NCI-H187 treated with DMSO at 0.1 percent for 48 hours (cell line): ENCODE measurements at places on chromosomes 13 and 19.

GRCh38 chr19:7808108-7808507, 21.9 kb upstream of the EVI5L start:
- DNase-seq: no peak

DNA sequence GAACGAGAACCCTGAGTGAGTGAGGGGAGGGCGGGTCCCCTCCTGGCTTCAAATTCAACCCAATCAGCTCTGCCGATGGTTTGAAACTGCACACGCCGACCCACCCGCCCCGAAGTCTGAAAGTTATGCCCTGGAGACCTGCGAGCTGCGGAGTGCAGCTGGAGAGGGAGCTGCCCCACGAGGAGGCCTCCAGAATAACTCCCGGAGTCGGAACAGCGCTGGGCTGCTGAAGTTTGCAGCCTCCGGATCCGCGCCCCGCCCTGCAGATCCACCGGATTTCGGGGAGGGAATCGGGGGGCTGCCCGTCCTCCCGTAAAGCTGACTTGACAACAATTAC, 7.0 kb downstream of the POU4F1 start:
- no peak for DNase-seq

DNA sequence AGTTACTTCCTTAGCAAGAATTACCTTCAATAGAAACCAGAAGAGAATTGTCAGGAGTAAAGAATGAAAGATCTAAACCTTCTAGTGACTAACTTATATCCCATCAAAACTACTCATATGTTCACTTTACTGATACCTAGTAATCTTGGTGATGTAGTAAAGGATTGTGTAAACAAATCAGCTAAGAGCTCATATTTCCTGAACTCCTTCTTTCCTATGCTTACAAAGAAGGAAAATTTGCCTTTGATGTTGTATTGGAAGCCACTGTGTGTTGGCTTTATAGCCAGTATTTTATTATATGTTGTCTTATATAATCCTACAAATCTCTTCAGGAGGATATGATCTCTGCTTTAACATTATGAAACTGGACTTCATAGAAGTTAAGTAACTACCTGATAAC, 671.0 kb downstream of the PCDH9 start:
- no peak for DNase-seq

DNA sequence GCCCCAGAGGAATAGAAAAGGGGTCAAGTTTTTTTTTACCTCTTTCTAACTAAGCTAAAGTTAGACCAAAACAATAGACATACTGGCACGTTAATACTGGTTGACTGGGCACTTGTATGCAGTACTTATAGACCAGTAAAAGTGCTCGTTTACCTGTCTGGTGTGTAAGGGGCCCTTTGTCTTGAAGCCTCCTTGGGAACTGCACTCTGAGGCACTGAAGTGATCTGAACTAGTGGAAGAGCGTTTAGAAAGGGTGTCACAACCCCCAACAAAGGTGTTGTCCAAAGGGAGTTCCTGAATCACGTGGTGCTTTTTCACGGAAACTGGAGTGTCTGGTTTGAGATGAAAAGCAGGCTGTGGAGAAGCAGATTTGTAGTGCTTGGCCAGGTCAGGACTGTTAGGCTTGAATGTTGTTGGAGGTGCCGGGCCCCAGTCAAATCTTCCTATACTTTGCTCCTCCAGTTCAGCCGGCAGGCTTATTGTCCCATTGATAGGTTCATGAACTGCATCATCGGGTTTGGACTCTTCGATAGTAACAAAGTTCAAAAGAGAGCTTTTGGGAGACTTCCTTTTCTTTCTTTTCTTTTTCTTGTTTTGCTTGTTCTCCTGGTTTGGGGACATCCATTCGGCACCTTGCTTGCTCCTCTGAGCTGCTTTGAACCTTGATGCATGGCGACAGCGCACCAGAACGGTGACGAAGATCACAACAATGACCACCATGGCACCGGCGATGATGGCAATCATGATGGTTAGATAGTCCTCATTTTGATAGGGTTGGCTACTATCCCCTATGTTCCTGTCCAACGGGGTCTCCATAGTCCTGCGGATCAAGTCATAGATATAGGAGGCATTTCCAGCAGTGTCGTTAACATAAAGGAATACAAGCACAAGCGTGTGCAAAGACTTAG, 4.6 kb downstream of the PCDH9 start:
- DNase-seq: no peak

- no peak for DNase-seq
Observed at GRCh38 chr13:113995051-113995601, 21.2 kb upstream of the C13orf46 start.

- DNase-seq: no peak
Observed at GRCh38 chr19:47093254-47093653, 20.3 kb downstream of the ZC3H4 start.

- no peak for DNase-seq
Observed at GRCh38 chr13:51065372-51066090, 45.5 kb downstream of the C13orf42 start.

- no peak for DNase-seq
Observed at GRCh38 chr19:15449620-15450527, at the start of gene WIZ. Gene WIZ, minus strand, starts transcription at chr19:15449956. Its CDS starts 1,649 bp downstream, at chr19:15448307.

GRCh38 chr19:2477732-2478191, 1.8 kb downstream of the GADD45B start:
- DNase-seq: no peak
